ENCODE measurements at places on chromosomes 1 and 21.

DNA sequence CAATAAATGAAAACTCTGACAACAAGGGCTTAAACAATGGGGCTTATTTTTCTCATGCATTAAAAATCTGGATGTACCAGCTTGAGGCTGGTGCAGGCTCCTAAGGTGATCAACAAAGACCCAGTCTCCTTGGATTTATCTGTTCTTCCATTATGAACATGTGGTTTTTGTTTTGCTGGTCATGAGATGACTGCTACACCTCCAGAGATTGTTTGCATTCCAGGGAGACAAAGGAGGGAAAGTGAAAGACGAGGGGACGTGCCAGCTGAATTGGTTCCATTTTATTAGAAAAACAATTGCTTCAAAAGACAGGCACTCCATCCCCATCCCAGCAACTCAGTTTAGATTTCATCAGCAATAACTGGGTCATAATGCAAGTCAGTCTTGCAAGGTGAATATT is 90.9 kb upstream of the KCNK1 start:
- DNase-seq = no peak

GRCh38 chr1:47755101-47755990 is 241.8 kb downstream of the TRABD2B start:
- DNase-seq = no peak

- peak; percentile 70 for DNase-seq
These were observed 106.6 kb downstream of the ACTL8 start for GRCh38 chr1:17861685-17862084.

DNA sequence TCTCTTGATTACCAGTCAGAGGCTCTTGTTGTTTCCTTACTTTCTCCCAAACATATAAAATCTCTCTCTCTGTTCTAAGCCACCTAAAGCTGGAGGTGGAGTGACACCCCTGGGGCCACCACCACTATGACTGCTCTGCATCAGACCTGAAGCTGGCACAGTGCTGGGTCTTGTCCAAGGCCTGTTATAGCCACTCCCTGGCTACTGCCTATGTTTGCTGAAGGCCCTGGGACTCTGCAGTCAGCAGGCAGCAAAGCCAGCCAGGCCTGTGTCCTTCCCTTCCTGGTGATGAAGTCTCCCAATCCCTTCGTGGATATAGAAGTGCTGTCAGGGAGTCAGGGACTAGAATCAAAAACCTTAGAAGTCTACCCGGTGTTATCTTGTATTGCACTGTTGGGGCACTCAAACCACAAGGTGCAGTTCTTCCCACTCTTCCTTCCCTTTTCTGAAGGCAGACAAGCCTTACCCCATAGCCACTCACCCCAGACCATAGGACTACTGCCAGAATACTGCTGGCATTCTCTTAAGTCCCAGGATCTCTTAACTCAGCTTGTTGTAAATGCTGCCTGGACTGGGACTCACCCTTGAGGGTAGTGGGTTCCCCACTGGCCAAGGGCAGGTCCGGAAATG is 103.1 kb downstream of the RPS6KC1 start:
- DNase-seq = no peak

- no peak for DNase-seq
These were observed 618.6 kb downstream of the RWDD3 start for GRCh38 chr1:95852483-95853070.

- DNase-seq = no peak
These were observed 317.7 kb downstream of the MATN1 start for GRCh38 chr1:30405631-30406212.

- no peak for DNase-seq
These were observed 493 bp upstream of the ESPN start for GRCh38 chr1:6424000-6424565.

DNA sequence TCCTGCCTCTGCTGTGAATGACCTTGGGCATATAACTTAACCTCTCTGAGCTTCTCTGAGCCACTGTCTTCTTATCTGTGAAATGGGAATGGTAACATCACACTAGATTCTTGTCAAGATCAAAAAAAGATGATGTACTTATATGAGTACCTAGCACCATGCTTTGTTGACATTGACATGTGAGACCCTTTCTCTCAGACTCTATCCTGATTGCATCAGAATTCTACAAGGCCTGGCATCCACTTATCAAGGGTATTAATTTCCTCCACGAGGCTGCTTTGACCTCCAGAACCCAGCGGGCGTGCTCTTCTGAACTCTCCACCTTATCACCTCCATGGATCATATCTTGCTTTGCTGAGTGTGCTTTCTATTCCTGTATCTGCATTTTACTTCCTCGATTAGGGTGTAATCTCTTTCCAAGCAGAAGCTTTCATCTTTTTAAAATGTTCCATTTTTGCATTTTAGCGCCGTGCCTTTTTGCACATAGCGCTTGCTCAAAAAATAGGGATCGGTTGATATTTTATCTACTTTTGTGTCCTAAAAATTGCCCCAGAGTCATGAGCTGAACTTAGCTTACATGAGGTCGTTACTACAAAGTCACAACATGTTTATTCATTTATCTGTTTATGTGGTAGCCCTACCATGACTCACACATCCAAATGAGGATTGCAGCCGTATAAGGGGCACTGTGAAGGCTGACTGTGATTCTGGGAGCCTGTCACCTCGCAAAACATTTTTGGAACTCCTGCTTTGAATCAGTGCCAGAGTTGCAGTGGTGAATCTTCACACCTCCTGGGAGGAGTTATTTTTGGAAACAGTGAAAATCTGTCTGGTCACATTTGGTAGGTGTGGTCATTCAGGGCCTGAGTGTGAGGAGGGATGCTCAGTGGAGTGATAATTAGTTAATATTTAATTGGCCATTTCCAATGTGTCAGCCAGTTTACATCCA is 63.2 kb downstream of the IER5 start:
- no peak for DNase-seq

DNA sequence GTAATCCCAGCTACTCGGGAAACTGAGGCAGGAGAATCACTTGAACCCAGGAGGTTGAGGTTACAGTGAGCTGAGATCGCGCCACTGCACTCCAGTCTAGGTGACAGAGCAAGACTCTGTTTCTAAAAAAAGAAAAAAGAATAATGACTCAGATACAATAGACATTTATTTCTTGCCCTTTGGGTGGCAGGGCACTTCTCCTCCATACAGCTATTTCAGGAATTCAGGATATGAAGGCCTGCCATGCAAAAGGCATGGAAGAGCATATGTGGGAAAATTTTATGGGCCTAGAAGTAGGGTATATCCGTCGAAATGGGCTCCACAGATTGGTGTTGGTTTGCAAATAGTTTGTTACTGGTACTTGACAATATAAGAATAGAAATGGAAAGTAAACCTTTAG is 20.2 kb upstream of the POGZ start:
- DNase-seq = no peak

- no peak for DNase-seq
These were observed 88.6 kb downstream of the SELENOF start for GRCh38 chr1:86825319-86825718.

DNA sequence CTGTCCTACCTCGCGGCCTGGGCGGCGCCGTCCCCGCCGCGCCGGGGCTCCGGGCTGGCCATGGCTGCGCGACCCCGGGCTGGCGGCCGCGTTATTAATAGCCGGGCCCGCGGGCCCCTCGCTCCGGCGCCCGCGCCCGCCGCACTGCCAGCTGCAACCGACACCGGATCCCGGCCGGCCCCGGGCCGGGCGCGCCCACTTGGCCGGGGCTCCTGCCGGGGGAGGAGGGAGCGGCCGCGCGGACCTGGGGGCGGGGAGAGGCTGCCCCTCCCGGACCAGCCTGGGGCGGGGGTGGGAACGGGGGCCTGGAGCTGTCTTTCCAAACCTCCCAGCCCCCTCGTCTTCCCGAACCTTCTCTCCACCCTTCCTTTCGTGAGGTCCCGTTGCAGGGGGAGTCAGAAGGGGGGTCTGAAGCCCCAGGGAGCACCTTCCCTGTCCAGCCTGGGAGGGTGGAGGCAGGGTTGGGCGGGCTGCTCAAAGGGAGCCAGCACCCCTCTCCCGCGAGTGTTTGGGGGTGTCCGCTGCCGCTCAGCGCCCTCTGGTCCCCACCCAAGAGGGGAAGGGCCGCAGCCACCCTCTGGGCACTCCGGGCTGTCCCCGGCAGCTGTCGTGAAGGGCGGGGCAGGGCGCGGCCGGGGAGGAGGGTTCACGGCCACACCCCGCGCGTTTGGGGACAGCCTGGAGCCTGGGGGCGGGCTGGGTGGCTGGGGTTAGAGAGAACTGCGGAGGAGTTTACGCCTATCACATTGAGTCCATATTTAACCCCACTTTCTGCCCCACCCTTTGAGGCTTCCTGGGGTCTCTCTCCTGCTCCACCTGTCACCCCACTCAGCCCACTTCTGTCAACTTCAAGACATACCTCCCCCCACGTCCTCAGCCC is at the start of gene SYNC:
Gene SYNC, minus strand, starts transcription at position 172 of the 880 bp plus-strand sequence. Its CDS starts 110 bp downstream, at position 62.
- DNase-seq = peak; percentile 65

- peak; percentile 67 for DNase-seq
These were observed 8.8 kb upstream of the FGR start for GRCh38 chr1:27643600-27644368.

GRCh38 chr1:159879977-159880376 is 17.5 kb upstream of the VSIG8 start:
- DNase-seq = no peak

GRCh38 chr21:32351428-32351827 is 41.4 kb downstream of the URB1 start:
- DNase-seq = no peak

GRCh38 chr1:172278478-172278877 is 142.0 kb upstream of the C1orf105 start:
- DNase-seq = no peak

- DNase-seq = no peak
These were observed 105.6 kb upstream of the UBE2U start for GRCh38 chr1:64097859-64098258.

- no peak for DNase-seq
These were observed 4.3 kb upstream of the SLC30A1 start for GRCh38 chr1:211583011-211583992.

- no peak for DNase-seq
These were observed 464.2 kb upstream of the DAB1 start for GRCh38 chr1:57887964-57888491.

- DNase-seq = peak; percentile 93
These were observed 15.5 kb upstream of the CD247 start for GRCh38 chr1:167533851-167534300.

GRCh38 chr1:95326023-95326422 is 92.0 kb downstream of the RWDD3 start:
- no peak for DNase-seq

DNA sequence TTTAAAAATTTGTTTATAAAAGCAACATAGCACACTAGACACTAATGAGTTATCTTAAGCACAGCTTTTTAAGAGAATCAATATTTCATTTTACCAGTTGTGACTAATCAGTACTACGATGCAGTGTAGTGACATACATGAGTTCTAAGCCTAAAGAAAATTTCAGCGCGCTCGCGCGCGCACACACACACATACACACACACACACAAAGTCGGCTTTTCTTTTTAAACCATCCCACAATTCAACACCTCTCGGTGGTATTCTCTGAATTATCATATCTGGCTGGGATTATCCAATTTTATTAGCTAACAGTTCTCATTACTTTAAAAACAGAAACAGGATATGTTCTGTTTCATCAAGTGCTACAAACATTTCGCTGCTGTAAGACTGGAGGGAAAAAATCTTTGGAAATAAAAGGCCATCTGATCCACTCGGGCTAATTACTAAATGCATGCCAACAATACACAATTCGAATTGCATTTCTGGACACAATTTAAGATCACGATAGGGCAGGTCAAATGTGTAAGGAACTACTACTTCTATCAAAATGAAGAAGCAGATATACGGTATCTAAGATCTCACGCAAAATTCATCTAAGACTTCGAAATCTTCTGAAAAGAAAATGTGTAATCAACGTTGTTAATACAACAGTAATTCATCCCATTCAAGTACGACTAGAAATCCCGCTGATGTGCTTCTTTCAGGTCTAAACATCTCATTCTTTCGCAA is 1.2 kb downstream of the TUT4 start:
- DNase-seq = peak; percentile 80

DNA sequence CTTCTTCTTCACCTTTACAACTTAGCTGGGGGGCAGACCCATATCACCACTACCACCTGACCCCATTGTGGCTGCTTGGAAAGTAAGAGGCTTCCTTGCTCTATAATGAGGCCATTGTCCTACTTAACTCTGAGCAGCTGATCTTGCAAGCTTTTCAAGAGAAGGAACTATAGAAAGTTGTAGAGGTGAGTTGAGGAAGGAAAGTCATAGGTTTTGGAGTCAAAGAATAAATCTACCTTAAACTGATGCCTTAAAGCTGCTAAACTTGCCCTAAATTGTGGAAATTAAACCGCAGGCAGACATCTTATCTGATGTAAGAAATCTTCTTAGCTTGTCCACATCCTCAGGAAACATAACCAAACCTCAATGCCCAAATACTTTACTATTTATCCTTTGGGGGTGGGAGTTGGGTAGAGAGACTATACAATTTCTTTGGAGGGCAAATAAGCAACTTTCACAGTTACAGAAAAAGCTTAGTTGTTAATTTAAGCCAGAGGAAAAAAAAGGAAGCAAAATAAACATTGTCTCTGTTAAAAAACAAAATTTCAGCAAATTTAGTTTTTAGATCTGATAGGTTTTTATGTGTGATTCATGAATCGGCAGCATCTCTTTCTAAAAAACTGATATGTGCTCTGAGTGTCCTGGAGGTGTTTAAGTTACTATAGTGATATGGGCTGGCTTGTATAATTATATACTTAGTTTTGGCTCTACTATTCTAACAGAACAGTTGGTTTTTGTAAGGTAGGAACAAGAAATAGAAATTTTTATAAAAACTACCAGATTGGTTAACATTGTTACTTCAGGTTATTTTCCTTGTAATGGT is 4.7 kb downstream of the IL23R start:
- no peak for DNase-seq

DNA sequence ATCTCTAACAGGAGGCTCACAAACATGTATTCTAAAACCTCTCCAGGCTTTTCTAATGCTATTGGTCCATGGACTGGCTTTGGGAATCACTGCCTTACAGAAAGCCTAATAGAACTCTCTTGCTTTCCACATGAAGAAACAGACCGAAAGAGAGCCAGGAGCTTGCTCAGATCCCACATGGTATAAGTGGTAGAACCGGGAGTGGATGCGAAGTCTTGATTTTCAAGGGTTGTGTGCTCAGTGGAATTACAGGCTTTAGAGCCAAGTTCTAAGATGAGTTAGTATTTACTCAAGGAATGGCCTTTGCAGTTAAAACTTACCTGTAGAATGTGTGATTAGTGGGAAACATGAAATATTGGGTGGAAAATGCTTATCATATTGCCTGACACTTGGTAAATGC is 54.3 kb upstream of the HSD17B7 start:
- no peak for DNase-seq

DNA sequence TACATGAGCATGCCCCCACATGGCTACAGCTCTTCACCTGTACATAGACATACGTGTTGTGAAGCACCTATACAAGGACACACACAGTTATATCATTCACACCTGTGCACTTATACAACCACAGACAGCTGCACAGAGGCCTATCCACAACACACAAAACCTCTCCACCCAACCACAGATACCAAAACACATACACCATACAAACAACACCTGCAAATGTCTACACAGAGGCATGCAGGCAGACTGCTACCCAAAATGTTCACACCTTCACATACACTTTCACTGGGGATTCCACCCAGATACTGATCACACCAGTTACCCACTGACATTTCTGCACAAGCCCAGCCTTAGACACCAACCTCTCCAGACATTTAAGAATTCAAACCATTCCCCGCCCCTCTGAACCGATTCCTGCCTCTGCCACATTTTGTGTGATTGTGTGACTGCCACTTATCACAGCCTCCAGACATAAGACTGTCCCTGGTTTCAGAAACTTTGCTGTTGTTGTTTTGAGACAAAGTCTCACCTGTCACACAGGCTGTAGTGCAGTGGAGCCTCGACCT is 2.0 kb downstream of the C1orf232 start:
- no peak for DNase-seq

- DNase-seq = no peak
These were observed 51.9 kb upstream of the CD34 start for GRCh38 chr1:207962716-207963426.
